Uterus (tissue), 4 donors: ENCODE measurements at places on chromosomes 12 and 14. TPM values are rescaled to one million over a fixed set of nuclear protein-coding genes. Genes with fewer than 3 reads are reported as not detected.

DNA sequence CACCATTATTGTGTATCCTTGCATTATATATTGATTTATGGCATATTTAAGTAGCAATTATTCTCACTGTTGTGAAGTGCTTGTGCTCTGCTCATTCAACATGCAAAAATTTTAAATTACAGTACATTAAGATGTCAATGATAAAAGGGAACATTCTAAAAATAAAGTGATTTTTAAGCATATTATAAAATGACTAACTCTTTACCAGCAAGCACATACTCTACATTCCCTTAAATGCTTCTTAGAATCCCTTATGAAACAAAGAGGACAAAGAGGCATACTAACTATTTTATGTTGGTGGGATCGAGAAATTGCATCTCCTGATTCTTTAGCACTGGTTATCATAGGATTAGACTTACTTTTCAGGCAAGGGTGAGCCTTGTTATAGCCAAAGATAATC is 46.6 kb upstream of the ZDHHC17 start:
- DNase-seq, result no peak

ACOT4 gene
- 0.61 TPM for total RNA-seq

- DNase-seq, result no peak
Measured at GRCh38 chr14:104169005-104169698, 30.8 kb downstream of the KIF26A start.

MYBPC1 gene
- total RNA-seq, result 0.73 TPM

DNA sequence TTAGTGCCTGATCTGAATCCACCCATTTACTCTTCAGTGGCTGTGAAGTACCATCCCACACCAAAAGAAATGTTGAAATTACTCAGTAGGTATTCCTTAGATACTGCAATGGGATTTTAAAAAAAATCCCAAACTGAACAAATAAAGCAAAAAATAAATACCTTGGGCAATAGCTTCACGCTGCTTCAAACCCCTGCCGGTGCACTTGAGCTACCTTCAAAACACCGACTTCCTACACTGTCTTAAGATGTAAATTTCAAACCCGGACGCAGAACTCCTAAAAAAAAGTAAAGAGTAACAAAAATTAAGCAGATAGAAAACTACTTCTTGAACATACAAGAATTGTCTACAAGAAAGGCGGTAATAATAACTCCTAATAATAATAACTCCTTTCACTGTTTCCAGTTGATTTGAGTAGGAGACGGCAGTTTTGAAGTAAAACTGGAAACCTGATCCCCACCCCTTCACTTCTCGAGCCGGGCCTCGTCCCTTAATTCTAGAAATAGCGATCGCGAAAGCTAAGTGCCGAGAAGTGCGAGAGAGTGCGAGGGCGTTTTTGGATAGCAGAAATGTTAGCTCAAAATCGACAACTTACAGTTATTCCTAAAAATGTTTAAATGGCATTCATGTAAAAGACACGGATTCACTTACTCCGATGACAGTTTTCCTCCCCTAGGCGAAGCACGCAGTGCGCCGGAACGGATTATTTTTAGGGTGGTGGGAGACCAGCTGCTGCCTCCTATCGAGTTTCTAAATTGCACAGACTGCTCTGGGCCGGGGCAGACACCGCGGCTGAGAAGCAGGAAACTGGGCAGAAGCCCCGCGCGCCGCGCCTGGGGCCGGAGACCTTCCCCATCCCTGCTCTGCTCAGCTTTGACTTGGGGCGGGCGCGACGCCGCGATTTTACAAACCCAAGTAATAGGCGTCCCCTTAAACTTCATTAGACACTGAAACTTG is at the start of gene ABCC9:
Gene ABCC9 (minus strand): TSS at position 878 of the 957 bp plus-strand sequence. CDS start 4,752 bp downstream, outside the sequence.
- DNase-seq, result peak; percentile 71

GRCh38 chr12:126582231-126582630 is 1517.0 kb downstream of the AACS start:
- no peak for DNase-seq

GRCh38 chr14:37437490-37437889 is 157.6 kb downstream of the FOXA1 start:
- DNase-seq, result no peak
